ENCODE measurements at places on chromosomes 1 and 21.

GRCh38 chr1:5297180-5297885 is 642.9 kb downstream of the AJAP1 start:
- DNase-seq = peak; percentile 14

DNA sequence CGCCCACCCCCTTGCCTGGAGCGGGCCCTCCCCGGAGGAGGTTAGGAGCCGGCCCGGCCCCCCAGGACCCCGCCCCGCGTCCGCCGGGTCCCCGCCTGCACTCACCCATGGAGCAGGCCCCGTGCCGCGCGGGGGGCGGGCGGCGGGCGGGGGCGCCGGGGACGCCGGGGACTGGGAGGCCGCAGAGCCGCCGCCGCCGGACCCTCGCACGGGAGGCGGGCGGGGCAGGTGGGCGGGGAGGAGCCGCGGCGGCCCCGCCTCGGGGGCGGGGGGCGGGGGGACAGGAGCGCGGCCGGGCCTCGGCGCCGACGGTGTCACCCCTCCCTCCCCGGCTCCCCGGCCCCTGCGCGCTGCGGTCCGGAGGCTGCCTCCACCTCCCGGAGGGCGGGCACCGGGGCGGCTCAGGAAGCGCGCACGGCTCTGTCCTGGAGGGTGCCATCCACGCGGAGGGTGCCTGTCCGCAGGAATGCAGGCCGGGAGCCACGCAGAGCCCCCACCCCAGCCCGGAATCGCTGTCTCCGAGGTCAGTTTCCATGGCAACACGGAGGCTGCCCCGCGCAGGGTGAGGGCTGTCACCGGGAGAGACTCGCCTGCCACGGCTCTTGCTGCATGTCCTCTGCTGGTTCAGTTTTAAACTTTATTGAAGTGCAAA is 5.9 kb upstream of the PLEKHG5 start:
- no peak for DNase-seq

- DNase-seq = no peak
Measured at GRCh38 chr1:165853528-165854075, 26.2 kb downstream of the UCK2 start.

DNA sequence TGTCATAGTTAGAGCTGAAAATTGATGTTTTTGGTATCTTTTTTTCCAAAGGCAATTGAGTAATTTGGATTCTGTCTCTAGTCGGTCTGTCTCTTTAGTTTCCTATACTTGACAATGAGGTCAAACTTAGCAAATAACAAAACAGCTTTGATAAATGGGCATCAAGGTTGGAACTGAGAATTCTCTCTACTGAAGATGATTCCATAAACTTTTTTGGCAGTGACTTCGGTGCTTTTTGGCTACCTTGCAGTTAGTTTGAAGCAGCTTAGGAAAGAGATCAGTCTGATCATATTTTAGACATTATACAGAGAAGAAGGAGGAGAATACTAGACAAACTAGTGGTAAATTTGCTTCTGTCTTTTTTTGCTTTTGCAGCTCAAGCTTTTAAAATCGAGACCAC is 559 bp downstream of the VCAM1 start:
- no peak for DNase-seq

GRCh38 chr21:42533963-42534355 is 20.3 kb downstream of the SLC37A1 start:
- DNase-seq = no peak
